NCI-H1092 (cell line): ENCODE measurements at places on chromosomes 2 and 18.
A peak's percentile ranks its signal among the peaks of the same experiment; 100 is the strongest.

GRCh38 chr2:12605936-12606335, 110.8 kb upstream of the TRIB2 start:
- no peak for DNase-seq

DNA sequence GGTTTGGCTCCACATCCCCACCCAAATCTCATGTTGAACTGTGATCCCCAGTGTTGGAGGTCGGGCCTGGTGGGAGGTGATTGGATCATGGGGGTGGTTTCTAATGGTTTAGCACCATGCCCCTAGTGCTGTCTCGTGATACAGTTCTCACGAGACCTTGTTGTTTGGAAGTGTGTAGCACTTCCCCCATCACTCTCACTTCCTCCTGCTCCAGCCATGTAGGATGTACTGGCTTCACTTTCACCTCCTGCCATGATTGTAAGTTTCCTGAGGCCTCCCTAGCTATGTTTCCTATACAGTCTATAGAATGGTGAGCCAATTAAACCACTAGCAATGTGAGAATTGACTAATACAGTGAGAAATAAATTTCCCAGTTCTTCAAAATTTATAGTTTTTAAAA, 325.9 kb downstream of the FSIP2 start:
- DNase-seq: no peak

GRCh38 chr2:225326969-225327368, 72.5 kb upstream of the NYAP2 start:
- no peak for DNase-seq

DNA sequence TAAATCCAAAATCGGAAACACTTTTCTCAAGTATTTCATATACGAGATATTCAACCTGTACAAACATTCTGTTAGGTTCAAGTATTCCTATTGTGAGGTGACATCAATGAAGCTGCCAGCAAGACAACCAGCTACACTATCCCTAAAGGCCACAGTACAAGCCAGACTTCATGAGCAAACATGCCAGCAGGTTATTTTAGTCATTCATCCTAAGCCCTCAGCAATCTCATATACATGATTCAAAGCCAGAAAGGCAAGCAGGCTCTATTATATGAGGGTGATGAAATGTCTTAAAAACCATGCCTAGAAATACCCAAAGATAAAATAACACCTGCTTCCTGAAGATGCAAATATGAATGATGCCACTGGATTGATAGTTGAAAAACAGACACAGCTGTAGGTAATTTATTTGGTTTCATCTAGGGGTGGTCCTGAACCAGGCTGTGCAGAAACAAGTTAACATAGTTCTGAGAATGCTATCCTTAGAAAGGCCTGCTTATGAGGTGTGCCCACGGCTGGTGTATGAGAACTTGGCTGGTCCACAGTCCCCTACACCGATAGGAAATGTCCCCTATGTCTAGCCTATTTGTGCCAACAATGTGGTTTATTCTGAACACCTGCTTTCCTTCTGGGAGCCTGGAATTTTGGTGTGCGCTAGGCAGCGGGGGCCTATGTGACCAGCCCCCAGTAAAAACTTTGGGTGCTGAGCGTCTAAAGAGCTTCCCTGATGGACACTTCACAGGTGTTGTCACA, 48.2 kb upstream of the KIDINS220 start:
- no peak for DNase-seq

GRCh38 chr2:101473911-101474701, 806 bp downstream of the RFX8 start:
- no peak for DNase-seq

- DNase-seq: no peak
These were observed 1337.2 kb upstream of the NXPH2 start for GRCh38 chr2:140117386-140117785.

DNA sequence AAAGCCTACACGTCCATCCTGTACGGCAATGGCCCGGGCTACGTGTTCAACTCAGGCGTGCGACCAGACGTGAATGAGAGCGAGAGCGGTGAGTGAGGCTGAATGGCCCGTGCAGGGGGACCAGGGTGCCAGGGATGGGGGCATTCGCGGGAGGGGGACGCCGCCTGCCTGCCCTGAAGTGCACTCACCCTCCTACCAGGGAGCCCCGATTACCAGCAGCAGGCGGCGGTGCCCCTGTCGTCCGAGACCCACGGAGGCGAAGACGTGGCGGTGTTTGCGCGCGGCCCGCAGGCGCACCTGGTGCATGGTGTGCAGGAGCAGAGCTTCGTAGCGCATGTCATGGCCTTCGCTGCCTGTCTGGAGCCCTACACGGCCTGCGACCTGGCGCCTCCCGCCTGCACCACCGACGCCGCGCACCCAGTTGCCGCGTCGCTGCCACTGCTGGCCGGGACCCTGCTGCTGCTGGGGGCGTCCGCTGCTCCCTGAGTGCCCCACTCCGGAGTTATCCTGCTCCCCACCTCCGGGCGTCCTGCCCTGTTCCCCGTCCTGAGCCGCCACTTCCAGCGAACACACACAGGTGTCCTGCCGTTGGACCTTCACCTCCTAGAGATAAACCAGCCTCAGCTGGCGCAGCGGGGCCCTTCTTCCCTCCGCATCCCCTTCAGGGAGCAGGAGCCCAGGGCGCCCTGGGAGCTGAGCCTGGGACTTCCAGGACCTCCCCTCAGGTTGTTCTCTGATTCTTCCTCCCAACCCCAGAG, 2.9 kb downstream of the ALPI start:
- no peak for DNase-seq

DNA sequence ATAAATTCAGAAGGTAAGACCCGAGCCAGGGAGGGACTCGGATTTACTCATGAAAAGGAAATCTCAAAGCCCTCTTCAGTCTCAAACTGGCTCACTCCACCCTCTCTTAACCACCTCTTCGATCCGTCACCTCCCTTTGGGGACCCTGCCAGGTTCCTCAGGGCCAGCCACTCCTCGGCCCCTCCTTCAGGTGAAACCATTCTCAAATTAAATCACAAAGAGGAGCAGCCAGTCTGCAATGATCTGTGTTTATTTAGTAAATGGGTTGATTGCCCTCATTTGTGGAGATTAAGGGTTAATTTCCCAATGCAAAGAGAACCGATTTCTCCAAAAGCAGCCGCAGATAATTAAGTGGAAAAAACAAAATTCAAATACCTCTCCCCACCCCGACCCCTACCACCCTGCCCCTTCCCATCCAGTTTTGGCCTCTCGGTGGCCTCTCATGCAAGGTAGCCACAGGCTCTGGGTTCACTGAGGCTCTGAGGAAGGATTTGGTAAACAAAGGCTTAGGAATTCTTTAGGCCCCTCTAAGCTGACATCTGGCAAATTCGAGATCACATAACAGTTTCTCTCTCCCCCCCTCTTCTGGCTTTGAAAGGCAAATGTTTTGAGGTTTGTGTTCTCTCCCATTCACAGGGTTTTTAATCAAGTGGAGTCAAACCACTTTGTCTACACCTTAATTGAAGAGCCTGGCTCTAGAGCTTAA, 10.3 kb upstream of the FZD7 start:
- DNase-seq: peak; percentile 75

- no peak for DNase-seq
These were observed 10.5 kb upstream of the ZNF513 start for GRCh38 chr2:27390822-27391679.

DNA sequence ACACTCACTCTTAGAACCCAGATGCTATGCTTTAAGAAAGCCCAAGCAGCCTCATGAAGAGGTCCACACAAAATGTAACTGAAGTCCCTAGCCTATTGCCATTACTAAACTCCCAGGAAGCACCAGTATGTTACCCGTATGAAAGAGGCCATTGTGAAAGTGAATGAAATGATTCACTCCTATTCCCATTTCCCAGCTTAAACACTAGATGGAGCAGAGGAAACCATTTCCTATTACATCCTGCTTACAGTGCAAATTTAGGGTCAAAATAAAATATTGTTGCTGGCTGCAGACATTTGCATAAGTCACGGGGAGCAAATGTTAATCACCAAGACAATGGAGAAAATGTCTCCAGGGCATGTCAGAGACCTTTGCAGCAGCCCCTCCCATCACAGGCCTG, 989.7 kb upstream of the CRIM1 start:
- no peak for DNase-seq

- no peak for DNase-seq
These were observed 497 bp downstream of the COLEC12 start for GRCh38 chr18:499776-500631.

DNA sequence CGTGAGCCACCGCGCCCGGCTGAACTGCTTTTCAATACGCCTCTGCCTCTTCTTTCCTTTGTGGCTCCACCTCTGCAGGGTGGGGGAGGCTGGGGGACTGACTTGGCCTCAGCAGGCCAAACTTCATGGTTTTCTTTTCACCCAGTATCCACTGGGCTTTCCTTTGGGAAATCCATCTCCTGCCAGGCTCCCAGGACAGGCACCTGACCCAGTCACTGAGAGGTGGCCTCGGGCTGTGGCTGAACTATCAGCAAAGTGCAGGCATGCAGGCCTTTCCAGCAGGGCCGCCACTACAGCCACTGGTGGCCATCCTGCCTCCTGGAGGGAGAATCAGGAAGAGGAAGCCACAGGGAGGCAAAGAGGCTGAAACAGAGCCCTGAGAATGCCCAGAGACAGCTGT, 33.4 kb upstream of the SEMA4C start:
- DNase-seq: no peak

DNA sequence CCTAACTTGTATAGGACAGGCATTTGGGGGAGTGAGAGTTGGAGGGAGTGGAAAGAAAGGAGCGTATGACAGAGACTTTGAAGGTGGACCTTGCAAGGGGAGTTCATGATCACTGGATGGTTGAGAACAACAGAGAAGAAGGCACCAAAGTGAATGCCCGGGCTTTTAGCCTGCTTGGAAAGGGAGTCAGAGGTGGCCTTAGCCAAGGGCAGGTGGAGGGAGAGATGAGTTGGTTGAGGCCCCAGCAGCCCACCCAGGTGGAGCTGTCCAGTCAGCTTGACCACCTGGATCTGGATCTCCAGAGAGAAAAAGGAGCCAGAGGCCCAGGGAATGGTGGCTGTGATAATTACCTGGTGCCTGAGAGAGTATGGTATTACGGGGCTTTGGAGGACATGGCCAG, 73.6 kb downstream of the COA5 start:
- no peak for DNase-seq

GRCh38 chr2:797993-798392, 120.8 kb upstream of the TMEM18 start:
- no peak for DNase-seq

- no peak for DNase-seq
These were observed 1483.4 kb upstream of the ZEB2 start for GRCh38 chr2:146003337-146003736.

GRCh38 chr2:209160800-209161588, 262.9 kb upstream of the MAP2 start:
- DNase-seq: no peak

DNA sequence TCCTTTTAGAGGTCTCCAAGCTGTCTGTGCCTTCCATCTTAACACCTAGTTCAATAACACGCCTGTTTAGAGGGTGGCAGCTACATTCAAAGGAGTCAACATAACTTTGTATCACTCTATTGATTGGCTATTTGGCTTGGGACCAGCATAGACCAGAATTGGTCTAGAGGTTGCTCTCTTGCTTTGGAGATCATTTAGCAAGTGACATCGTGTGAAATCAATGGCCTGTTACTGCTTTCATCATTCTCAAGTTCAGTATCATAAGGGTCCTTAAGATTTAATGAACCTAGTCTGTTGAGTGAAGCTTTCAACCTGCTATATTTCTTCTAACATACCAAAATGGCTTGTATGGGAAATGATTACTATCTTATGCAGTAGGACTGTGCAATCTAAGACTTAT, 768.2 kb downstream of the NRXN1 start:
- DNase-seq: peak; percentile 14

DNA sequence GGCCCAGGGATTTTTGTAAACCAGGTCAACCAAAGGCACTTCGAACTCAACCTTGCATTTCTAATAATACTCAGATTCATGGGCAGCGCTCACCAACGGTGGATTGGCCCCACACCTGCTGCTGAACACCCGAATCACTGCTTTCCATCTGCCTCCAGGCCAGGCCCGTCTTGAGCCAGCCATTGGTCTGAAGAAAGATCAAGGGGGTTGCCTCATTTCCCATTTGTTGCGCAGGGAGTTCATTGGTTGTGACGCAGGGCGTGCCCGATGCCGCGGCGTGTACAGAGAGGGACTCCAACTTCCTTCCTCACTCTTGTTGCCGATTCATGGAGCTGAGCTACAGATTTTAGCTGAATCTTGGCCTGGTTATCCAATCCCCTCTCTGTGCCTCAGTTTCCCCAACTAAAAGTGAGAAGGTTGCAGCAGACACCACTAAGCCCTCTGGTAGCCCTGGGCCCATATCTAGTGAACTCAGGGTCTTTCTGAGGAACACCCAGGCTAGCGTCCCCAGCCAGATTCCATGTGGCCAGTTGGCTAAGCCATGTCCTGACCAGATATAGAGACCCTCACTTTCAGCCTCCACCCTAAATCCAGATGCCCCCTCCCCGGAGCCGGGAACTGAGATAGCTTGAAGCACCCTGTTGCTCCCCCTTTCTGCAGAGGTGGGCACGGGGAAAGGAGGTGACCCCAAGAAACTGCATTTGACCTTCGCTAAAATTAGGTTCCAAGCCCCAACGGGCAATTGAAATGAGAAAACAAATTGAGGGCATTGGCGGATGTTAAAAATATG, 60.9 kb upstream of the HPCAL1 start:
- no peak for DNase-seq

DNA sequence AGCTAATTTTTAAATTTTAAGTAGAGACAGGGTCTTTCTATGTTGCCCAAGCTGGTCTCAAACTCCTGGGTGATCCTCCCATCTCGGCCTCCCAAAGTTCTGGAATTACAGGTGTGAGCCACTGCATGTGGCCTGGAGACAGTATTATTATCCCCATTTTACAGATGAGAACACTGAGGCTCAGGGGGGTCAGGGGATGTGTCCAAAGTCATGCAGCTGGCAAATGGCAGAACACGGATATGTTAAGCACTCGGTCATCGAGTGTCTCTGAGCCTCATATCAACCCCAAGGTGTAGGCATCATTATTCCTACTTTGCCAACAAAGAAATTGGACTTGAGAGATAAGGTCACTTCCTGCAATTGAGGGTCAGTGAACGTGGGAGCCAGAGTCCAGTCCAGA, 12.6 kb downstream of the KCNK3 start:
- DNase-seq: no peak

DNA sequence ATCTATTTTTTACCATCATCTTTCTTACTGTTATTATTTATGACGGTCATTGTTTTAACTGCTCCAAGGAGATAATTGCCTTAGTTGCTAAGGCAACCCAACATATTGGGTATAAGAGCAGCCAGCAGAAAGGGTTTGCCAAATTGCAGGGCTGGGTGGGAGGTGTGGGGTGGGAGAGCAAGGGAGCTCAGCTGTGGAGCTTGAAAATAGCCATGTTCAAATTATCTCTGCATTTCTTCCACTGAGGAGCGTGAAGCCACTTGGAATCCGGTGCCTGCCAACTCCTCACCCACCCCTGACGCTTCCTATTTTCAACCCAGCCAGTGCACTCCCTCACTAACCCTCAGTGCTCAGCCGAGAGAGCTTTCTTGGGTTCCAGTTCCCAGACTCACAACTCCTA, 60.8 kb downstream of the SETBP1 start:
- DNase-seq: peak; percentile 49

GRCh38 chr2:128357506-128358370, 39.1 kb upstream of the HS6ST1 start:
- DNase-seq: no peak

DNA sequence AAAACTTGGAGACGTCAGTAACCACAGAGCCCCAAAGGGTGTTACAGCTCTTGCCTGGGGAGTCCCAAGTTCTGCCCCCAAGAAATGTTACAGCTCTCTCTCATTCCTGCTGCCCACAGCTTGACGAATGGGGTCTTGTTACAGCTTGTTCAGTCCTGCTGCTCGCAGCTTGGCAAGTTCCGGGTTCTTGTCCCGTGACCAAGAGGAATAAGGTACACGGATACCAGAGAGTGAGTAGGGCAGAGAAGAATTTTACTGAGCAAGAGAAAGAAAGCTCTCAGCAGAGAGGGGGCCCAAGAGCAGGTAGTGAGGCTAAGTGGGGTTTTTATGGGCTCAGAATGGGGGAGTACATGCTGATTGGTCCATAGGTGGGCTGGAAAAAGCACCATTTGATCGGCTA, 27.2 kb downstream of the SLC39A6 start:
- DNase-seq: no peak
